GM12865 (cell line): ENCODE measurements at places on chromosomes 1 and 21.

DNA sequence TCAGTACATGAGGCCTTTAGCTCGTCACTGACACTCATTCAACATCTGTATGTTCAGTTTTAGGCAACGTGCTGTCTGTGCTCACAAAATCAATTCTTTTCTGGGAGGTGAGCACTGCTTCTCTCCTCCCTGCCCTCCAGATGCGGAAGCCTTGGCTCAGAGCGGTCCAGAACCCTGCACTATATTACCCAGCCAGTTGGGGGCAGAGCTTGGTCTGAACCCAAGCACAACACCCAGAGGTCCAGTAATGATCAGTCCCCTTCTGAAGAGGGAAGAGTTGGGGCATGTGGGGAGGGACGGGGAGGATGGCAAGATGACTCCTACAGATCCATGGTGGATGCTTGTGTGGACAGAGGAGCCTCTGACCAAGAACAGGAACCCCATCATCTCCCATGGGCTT lies 5.6 kb upstream of the DSCAM start:
- no peak for DNase-seq

DNA sequence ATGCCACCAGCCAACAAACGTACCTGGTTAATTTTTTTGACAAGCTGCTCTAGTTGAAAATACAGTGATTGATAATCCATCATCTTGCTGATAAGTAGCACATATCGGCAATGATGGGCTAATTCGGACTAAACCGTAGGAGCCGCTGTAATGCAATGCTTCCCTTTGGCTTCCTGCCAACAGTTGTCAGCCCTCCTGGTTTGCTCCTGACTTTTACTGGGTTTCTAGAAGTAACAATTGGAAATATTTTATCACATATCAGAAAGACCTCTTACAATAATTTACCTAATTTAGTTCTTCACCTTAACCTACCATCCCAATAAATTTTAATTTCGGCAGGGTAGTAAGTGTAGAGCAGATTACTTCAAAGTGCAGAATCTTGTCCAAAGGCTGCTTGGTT lies 148.5 kb downstream of the DHRS3 start:
- DNase-seq, result no peak

- DNase-seq, result peak; percentile 12
These were observed 1671.1 kb downstream of the MRPL39 start for GRCh38 chr21:23936224-23936623.

- no peak for DNase-seq
These were observed 61.7 kb downstream of the ELK4 start for GRCh38 chr1:205570173-205570501.

DNA sequence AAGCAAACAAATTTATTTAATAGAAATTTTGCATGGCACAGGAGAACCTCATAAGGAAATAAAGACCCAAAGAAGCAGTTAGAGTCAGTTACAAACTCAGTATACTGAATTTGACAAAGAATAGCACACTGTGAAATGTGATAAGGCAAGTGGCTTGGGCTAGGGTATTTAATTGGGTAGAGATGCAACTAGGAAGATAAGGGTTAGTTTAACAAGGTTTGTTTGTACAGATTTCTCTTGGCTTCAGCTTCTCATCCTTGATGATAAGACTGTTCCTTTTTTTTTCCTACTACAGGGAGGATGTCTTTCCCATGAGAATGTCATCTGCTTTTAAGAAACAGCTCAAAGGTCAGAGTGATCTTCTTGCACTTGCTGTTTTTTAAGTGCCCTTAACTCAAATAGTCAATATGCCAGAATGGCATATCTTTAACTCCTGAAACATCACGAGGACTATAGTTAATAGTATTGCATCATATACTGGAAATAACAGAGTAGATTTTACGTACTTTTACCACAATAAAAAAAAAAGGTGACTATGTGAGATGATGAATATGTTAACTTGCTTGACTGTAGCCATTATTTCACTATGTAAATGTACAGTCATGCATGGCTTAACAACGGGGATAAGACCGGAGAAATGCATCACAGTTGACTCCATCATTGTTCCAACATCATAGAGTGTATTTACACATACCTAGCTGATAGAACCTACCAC lies 9.2 kb upstream of the TRAF3IP3 start:
- DNase-seq, result no peak
